Uterus (tissue), 4 donors: ENCODE measurements at places on chromosomes 12 and 14. TPM values are rescaled to one million over a fixed set of nuclear protein-coding genes. Genes with fewer than 3 reads are reported as not detected.

DNA sequence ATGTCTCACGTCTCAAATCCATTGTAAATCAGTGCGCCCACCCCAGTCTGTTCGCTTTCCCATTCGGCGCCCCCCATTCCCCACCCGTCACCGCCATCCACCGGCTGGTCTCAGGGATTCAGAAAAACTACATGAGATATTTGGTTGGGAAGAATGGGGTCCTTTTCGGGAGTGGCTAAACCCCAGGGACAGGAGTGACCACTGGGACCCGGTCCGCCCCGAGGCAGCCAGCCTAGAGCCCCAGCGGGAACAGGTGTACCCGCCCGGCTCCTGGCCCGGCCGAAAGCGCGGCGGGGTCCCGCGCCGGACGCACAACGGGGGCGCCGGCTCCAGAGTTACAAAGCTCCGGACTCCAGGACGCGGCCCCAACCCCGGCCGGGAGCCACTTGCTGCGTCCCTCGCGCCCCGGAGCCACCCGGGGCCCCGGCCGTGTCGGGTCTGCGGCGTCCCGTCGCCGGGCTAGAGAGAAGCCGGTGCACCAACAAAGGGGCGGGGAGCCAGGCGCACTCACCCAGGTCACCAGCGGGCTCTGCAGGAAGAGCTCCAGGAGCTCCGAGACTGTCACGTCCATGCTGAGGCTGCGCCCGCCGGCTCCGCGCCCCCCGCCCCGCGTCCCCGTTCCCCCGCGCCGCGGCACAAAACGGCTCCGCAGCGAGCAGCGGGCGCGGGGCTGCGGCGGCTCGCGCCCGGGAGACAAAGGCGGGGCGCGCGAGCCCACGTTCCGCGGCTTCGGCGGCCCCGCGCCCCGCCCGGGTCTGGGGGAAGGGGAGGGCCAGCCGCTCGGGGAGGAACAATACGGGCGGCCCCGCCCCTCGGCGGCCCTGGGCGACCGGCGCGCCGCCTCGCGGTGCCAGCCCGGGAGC, at the start of gene CCDC88C:
TSS of gene CCDC88C (minus strand) at position 701 of the 863 bp plus-strand sequence. CDS start at position 571, 130 bp downstream.
- peak; percentile 45 for DNase-seq
- no peaks in the 10 kb centered on the region for H3K4me1 ChIP-seq
- H3K4me3 ChIP-seq, result peak within 1 kb of the TSS; percentile 27
- H3K27me3 ChIP-seq, result no peaks in the 10 kb centered on the region

- no peaks in the 10 kb centered on the region for H3K27me3 ChIP-seq
- no peak overlapping the region for H3K27ac ChIP-seq
- H3K4me1 ChIP-seq, result no peaks in the 10 kb centered on the region
- no peaks in the 10 kb centered on the region for H3K36me3 ChIP-seq
- H3K4me3 ChIP-seq, result no peak overlapping the region
- DNase-seq, result no peak
Observed at GRCh38 chr12:112528521-112528920, 109.8 kb downstream of the PTPN11 start.

GRCh38 chr14:54102051-54102456, 145.4 kb upstream of the BMP4 start:
- no peaks in the 10 kb centered on the region for H3K27me3 ChIP-seq
- H3K4me3 ChIP-seq, result no peak overlapping the region
- H3K27ac ChIP-seq, result no peak overlapping the region
- no peaks in the 10 kb centered on the region for H3K4me1 ChIP-seq
- H3K36me3 ChIP-seq, result no peaks in the 10 kb centered on the region
- no peak for DNase-seq

GRCh38 chr12:45431126-45431525, 215.2 kb downstream of the ANO6 start:
- DNase-seq, result no peak
- H3K27me3 ChIP-seq, result no peaks in the 10 kb centered on the region
- H3K27ac ChIP-seq, result no peak overlapping the region

DNA sequence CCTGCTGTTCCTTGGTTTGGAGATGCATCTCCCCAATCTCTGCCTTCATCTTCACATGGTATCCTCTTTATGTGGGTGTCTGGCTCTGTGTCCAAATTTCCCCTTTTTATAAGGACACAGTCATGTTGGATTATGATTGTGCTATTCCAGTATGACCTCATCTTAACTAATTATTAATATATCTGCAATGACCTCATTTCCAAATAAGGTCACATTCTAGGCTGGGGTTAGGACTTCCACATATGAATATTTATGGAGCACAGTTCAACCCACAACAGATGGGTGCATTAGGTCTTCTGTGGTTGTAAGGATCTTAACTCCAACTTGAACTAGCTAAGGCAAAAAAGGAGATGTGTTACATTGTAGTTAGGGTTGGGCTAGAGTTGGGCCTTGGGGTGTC, 69.4 kb downstream of the ADCK1 start:
- H3K27ac ChIP-seq, result no peak overlapping the region
- no peak for DNase-seq
- no peak overlapping the region for H3K4me3 ChIP-seq
- H3K27me3 ChIP-seq, result no peaks in the 10 kb centered on the region
- no peaks in the 10 kb centered on the region for H3K36me3 ChIP-seq

DNA sequence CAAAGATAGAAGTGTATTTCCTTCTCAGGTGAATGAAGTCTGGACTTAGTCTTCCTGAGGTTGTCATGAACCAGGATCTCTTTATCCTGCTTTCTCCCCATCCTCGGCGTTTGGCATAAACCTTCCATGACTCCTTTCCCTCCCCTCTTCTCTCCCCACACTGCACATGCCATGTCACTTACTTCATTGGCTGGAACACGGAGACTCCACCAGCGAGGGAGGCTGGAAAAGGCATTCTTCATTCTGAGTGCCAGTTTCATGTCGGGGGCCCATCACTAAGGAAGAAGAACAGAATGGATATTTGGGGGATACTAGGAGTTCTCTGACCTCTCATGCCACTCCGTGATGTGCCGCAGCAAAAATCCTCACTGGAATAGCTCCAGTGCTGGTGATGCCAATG, 105.6 kb downstream of the VCPKMT start:
- peak overlapping the region; percentile 63 for H3K27ac ChIP-seq
- no peaks in the 10 kb centered on the region for H3K36me3 ChIP-seq
- no peak overlapping the region for H3K4me3 ChIP-seq
- H3K27me3 ChIP-seq, result no peaks in the 10 kb centered on the region
- DNase-seq, result peak; percentile 52
- H3K4me1 ChIP-seq, result no peaks in the 10 kb centered on the region

DNA sequence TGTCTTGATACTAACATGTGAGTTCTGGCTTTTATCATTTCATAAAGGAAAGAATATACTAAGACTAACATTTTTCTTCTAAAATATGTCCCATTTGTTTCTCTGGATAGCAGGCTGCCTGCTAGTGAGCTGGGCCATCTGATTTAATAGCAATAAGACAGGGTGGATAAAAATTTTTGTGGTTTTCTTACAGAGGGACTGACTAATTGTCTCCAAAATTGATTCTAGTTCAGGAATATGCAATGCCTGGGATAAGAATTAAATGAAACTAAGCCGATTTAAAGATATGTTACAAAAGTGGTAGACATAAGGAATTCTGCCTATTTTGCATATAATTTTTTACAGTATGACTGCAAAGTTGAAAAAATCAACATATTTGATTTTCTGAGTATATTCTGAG, 252.9 kb upstream of the NAV3 start:
- H3K27ac ChIP-seq, result no peak overlapping the region
- no peak overlapping the region for H3K4me3 ChIP-seq
- no peaks in the 10 kb centered on the region for H3K27me3 ChIP-seq
- no peaks in the 10 kb centered on the region for H3K4me1 ChIP-seq

GRCh38 chr14:77180726-77181602, 634 bp upstream of the TMEM63C start:
- H3K4me1 ChIP-seq, result no peaks in the 10 kb centered on the region
- H3K27ac ChIP-seq, result no peak overlapping the region
- no peaks in the 10 kb centered on the region for H3K27me3 ChIP-seq
- no peak overlapping the region for H3K4me3 ChIP-seq

GRCh38 chr12:24631676-24632426, 317.1 kb downstream of the BCAT1 start:
- no peak for DNase-seq
- H3K27ac ChIP-seq, result no peak overlapping the region

DNA sequence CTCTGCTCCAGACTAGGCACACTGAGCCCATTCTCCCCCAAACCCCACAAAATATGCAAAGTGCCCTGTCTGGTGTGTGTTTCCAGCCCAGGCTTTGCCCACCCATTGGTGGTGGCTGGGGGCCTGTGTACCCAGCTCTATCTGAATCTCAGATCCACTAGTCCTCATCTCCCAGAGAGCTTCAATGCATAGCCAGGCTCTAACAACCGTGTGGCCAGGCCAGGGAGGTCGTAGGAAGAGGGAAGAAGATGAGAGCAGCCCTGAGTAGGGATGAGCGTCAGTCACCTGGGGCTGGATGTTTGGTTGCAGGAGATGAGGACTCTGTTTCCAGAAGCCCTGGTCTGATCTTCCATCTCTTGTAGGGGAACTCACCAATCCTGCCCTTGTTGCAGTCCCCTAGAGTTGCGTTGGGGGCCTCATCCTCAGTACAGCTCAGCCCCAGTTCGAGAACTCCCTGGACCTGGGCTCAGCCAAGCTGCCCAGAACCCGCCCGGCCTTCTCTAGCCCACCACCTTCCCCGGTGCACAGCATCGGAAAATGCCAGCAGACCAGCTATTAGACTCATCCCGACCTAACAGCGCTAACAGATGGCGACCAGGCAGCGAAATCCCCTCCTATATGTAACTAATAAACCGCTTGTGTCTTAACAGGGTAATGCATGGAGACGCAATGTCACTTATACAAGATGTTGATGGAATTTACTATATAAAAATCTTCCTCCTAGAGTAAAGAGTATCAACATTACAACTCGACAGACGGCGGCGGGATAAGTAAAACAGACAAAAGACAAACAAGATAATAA, 3.2 kb upstream of the LHX5 start:
- peaks cover 3% of the 10 kb centered on the region for H3K4me1 ChIP-seq
- DNase-seq, result no peak
- no peak overlapping the region for H3K4me3 ChIP-seq
- H3K27me3 ChIP-seq, result peaks cover 68% of the 10 kb centered on the region

GRCh38 chr12:86249276-86249675, 6.9 kb downstream of the MGAT4C start:
- no peaks in the 10 kb centered on the region for H3K36me3 ChIP-seq
- H3K4me1 ChIP-seq, result no peaks in the 10 kb centered on the region
- DNase-seq, result no peak

DNA sequence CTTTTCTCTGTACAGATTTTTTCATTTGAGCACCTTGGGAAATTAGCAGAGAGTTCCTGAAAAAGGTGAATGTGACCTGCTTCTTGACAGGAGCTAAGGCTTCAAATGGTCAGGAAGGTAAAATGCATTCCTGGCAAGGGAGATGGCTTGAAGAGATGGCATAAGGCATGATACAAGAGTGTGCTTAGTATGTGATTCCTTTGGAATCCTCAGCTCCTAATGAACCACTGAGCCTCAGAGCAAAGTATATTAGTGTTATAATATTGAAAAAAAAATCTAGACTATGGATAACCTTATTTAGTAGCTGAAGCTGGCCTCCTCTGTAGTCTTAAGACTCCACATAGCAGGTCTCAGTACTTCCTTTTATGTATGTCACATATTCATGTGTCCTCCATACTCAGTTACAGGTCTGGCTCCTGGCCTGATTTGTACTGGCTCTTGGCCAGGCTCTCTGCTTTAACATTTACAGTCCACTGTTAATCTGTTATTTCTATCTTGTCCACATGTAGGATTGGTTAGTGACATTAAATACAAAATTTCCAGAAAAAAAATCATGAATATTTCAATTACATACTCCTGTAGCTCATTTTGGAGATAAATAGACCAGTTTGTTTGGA, 17.9 kb downstream of the TOGARAM1 start:
- no peak for DNase-seq
- no peaks in the 10 kb centered on the region for H3K36me3 ChIP-seq
- H3K27me3 ChIP-seq, result no peaks in the 10 kb centered on the region
- H3K4me1 ChIP-seq, result no peaks in the 10 kb centered on the region

- no peaks in the 10 kb centered on the region for H3K4me1 ChIP-seq
- H3K4me3 ChIP-seq, result no peak overlapping the region
- H3K27ac ChIP-seq, result no peak overlapping the region
- H3K27me3 ChIP-seq, result no peaks in the 10 kb centered on the region
- H3K36me3 ChIP-seq, result no peaks in the 10 kb centered on the region
Observed at GRCh38 chr12:86456241-86456640, 200.1 kb upstream of the MGAT4C start.

- H3K27ac ChIP-seq, result no peak overlapping the region
- no peak for DNase-seq
- H3K4me1 ChIP-seq, result no peaks in the 10 kb centered on the region
- H3K36me3 ChIP-seq, result no peaks in the 10 kb centered on the region
- H3K27me3 ChIP-seq, result no peaks in the 10 kb centered on the region
Observed at GRCh38 chr12:18567787-18568186, 170.0 kb downstream of the PLCZ1 start.

GRCh38 chr14:54048311-54048710, 91.7 kb upstream of the BMP4 start:
- DNase-seq, result no peak
- H3K27me3 ChIP-seq, result no peaks in the 10 kb centered on the region

Gene CATSPERB
- 1.9 TPM for total RNA-seq

Gene CBLN3
- 1.3 TPM for total RNA-seq

Gene HOXC12
- total RNA-seq, result not detected

Gene RERG
- total RNA-seq, result 167 TPM

Gene LHX5
- total RNA-seq, result not detected

Gene PLBD1
- total RNA-seq, result 26.4 TPM

Gene ZNF219
- total RNA-seq, result 19.0 TPM

Gene CIDEB
- total RNA-seq, result 1.3 TPM
